ENCODE measurements at places on chromosomes 6 and 20.

DNA sequence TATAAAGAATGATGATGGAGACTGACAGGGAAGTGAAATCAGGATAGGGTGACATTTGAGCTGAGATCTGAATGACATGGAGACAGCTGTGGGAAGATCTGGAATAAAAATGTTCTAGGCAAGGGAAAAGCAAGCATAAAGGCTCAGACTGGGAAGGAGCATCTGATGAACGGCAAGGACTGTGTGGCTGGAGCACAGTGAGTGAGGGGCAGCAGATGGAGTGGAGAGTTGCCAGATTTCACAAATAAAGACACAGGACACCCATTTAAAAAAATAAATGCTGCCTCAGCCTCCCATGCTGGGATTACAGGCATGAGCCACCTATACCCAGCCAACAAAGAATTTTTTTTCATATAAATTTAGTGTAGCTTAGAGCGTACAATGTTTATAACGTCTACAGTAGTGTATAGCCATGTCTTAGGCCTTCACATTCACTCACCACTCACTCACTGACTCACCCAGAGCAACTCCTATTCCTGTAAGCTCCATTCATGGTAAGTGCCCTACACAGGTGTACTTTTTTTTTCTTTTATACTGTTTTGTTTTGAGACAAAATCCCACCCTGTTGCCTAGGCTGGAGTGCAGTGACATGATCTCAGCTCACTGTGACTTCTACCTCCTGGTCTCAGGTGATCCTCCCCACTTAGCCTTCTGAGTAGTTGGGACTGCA, 2.4 kb upstream of the ZBTB24 start:
- no peak for DNase-seq

- no peak for DNase-seq
Observed at GRCh38 chr6:110055387-110055735, 77.2 kb downstream of the GPR6 start.

DNA sequence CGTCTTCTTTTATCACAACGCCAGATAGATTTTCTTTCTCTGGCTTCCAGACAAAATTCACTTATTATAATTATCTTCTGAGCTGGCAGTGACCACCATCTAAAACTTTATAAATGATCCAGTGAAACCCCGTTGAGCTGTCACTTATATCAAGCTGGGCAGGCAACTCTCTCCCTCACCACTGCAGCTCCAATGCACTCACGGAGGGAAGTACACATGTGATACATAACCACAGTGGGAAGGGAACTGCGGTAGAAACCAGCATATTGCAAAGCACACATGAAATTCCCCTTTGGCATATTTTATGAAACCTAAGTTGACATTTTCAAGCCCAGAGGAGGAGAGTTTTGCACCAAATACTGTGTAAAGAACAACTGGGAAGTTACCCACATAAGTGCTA, 536.9 kb downstream of the HACE1 start:
- DNase-seq: no peak

DNA sequence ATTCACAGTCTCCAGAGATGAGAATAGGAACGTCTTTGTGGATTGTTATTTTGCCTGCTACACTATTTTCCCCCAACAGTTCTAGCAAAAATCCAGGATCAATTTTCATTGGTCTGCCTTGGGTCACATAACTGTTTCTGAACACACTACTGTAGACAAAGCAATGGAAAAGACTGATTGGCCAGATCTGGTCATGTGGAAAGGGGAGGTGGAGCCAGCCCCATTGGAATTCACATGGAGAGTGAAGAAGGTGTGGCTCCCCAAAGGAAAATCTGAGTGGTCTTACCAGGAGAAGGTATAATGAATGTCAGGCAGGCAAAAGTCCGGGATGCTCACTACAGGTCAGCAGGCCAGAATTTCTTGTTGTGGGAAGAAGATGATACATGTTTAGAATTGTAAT, 9.5 kb upstream of the TP53RK start:
- no peak for DNase-seq

DNA sequence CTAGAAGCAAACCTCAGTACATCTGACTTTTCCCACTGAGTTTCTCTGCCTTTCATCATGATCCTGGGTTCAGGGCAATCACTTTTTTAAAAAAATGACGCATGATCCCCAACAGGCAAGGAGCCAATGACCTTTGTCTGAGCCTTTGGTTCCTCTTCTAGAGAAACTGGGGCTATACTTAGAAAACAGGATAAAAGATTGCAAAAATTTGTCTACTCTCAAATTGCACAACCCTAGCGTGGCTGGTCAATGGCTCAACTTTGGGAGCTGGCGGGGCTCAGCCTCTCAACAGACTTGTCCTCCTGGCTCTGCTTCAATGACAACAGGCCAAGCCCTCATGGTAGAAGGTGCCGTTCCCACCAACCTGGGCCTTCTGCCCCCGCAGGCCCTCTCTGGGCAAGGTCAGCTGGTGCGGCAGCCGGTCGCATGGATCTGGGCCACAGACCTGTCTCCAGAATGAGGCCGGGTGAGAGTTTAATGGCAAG, 48.7 kb downstream of the PDYN start:
- no peak for DNase-seq

DNA sequence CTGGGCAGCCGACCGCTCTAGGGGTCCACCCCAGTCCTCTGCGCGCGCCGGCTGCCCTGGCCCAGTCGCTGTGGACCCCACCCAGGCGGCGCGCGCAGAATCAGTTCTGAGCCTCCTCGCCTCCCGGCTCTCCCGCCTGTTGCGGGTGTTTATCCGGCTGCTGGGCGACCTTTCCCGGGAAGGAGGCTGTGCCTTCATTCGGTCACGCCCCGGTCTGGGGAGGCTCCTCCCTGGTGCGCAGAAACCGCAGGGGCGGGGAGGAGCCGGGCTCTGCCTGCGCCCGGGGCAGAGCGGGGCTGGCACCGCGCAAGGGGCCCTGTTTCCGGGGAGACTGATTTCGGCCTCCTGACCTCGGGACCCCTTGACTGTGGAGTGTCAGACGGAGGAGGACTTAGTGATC, 80.8 kb upstream of the EYS start:
- no peak for DNase-seq
